Pancreas (tissue), 10 donors: ENCODE measurements at places on chromosomes 12 and 14. TPM values are rescaled to one million over a fixed set of nuclear protein-coding genes. Genes with fewer than 3 reads are reported as not detected.

GRCh38 chr12:15697201-15697600 is 92.0 kb downstream of the EPS8 start:
- DNase-seq = no peak

DNA sequence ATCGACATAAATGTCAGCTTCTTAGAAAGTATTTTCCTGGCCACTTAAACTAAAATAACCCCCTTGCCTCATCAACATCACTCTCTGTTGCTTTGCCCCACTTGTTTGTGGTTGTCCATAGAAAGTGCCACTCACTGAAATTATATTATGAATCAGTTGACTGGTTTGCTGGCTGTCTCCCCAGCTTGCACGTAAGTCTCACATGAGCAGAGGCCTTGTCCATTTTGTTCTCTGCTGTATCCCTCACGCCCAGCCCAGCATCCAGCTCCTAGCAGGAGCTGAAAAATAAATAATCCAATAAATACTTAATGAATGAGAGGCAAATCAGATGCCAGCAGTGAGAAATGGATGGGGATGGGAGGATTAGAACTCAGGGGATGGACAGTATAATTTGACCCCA is 159.3 kb downstream of the KSR2 start:
- no peak for DNase-seq

Gene DLK1
- 65.5 TPM for total RNA-seq

GRCh38 chr12:88529531-88530488 is 50.5 kb downstream of the KITLG start:
- DNase-seq = no peak

Gene CLEC1B
- not detected for total RNA-seq

Gene ACOT4
- 1.1 TPM for total RNA-seq

Gene KLHDC1
- total RNA-seq = 2.6 TPM

DNA sequence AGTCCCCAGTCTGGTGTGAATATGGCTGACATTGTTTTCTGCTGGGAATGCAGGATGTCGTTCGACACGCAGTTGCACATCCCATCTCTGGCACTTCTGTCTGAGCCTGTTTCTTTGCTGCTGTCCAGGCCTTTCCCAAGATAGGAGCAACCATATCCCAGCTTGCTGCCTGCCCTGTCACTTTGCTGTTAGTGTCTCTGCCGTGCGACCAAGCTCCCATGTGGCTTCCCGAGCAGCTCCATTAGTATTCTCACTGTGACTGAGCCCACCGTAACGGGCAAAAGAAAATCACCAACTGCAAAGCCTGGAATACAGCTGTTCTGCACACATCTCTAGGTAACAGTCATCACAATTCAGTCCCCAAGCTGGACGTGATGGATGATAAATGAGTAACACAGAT is 66.0 kb upstream of the CPSF6 start:
- no peak for DNase-seq

DNA sequence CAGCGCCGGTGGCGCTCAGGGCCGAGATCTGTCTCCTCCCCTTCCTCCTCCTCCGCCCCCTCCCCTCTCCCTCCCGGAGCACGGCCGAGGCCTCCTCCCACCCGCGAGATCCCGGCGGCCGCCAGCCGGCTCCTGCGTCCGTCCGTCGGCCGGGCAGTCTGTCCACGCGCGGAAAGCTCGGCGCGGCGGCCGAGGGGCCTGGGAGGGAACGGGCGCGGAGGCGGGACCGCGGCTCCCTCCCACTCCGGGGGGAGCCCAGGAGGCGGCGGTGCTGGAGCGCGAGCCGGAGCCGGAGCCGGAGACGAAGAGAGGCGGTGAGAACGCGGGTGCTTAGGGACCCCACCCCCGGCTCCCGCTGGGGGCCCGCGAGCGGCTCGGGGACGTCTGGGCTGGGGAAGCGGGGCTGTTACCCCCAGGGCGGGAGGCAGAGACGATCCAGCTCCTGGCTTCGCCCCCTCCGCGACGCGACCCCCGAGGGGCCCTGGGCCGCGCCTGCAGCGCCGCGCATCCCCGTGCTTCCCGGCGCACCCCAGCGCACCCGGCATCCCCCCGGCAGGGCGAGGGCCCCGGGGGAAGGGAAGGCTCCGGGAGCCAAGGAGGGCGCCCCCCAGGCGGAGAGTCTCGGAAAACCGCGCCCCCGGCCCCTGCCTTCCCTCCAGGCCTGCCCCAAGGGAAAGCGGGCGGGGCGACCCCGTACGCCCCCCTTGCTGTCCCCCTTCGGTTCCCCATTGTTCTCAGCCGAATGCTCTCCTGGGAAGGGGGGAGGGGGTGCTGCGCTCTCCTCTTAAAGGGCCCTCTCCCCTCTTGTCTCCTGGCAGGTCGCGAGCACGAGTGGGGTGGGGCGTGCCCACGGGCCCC is at the start of gene DTX1:
Gene DTX1, plus strand, starts transcription at position 100 of the 858 bp plus-strand sequence. CDS start 1,463 bp downstream, outside the sequence.
- DNase-seq = peak; percentile 38

GRCh38 chr12:62372825-62373224 is 93.8 kb upstream of the MON2 start:
- no peak for DNase-seq

Gene RNF31
- 44.2 TPM for total RNA-seq

- DNase-seq = no peak
Observed at GRCh38 chr14:104975481-104976197, 2.5 kb downstream of the AHNAK2 start.

DNA sequence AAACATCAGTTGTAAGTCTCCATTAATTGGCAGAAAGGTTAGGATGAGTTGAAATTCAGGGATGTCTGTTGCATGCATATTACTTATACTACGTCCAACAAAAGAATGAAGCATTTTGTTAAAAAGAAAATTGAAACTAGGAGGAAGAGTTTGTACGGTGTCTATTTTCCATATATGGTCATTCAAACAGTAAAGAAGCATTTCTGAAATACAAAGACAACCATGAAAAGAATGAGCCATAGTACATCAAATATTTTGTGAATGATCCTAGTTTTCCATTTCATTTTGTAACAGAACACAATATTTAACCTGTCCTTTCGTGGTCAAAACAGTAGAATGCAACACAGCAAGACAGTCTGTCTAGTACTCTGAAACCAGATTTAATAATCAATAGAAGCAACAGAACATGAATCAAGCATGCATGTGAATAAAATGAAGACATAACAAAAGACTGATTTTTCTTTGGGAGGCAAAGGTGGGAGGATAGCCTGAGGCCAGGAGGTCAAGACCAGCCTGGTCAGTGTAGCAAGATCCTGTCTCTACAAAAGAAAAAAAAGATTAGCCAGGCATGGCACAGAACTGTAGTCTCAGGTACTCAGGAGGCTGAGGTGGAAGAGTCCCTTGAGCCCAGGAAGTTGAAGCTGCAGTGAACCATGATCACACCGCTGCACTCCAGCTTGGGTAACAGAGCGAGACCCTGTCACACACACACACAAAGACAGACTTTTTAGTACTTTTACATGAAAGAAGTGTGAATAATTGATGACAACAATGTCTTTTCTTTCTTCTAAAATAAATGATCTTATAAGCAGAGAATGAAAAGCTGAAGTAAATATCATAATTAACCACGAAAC is 156.0 kb downstream of the LRIG3 start:
- DNase-seq = no peak

GRCh38 chr14:57254884-57255283 is 13.8 kb downstream of the EXOC5 start:
- no peak for DNase-seq

GRCh38 chr12:45634273-45634917 is 95.1 kb upstream of the ARID2 start:
- DNase-seq = no peak

DNA sequence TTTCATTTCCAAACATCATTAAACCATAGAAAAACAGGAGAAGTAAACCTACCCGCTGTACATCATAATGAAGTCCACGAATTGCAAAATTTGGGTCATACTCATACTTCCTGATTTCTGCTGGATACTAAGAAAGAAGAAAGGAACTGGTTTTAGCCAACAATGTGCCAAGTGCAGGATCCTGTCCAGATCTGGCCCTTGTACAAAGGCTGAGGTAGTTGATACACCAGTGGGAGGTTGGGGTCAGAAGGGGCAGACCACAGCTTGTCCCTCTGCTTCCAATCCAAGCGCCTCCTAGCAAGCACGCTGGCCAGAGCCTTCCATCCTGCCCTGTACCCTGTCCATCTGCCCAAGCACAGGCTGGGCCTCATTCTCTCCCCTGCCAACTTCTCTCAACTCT is 34.2 kb downstream of the NT5DC3 start:
- no peak for DNase-seq

- no peak for DNase-seq
Observed at GRCh38 chr14:61185534-61185933, 95.6 kb downstream of the TMEM30B start.

GRCh38 chr12:95085612-95086011 is 12.2 kb upstream of the NR2C1 start:
- DNase-seq = no peak

GRCh38 chr12:113463746-113464451 is 7.8 kb downstream of the LHX5 start:
- no peak for DNase-seq

GRCh38 chr12:47413806-47414205 is 292.0 kb downstream of the RPAP3 start:
- no peak for DNase-seq

GRCh38 chr14:21496453-21496852 is 14.7 kb downstream of the METTL3 start:
- DNase-seq = no peak

DNA sequence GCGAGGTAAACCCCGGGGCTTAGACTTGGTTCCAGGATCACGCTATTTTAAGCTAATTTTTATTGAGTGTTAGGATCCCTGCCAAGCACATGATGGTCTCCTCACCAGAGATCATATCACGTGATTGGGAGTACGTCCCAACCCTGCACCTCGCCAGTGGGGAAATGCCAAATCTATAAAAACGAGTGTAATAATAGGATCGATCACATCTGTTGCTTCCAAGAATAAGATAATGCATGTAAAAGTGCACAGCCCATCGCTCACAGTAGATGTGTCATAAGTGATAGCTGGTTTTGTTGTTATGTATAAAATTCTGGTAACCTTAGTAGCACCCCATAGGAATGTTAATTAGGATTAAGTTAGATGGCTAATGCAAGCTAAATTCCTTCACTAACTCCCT is 581.0 kb upstream of the TMEM132C start:
- DNase-seq = no peak

Gene MAP3K9
- total RNA-seq = 7.6 TPM

DNA sequence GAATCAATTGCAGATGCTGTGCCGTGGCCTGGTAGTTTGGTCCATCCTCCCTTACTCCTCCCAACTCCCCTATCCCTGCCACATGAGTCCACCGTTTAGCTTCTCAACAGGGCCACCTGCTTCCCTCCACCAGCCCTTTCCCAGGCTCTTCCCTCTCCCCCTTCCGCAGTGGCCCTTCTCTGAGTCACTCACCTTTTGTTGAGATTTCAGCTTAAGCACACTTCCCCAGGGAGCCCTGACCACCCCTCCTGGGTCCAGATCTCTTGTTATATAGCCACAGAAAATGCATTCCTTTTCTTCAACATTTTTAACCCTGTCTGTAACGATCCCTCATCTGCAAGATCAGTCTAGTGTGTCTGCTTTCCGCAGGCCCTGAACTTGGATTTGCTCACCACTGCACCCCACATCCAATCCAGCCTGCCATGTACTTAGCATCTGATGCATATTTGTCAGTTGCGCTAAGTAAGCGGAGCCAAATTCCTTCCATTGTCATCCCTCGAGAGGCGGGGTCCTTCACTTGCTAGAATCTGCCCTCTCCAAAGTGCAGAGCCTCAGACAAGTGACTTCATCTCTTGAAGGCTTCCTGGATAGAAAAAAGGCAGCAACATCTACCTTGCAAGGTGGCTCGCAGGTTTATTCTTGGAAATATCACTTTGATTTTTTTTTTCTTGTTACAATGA is 41.1 kb downstream of the TMEM63C start:
- no peak for DNase-seq

DNA sequence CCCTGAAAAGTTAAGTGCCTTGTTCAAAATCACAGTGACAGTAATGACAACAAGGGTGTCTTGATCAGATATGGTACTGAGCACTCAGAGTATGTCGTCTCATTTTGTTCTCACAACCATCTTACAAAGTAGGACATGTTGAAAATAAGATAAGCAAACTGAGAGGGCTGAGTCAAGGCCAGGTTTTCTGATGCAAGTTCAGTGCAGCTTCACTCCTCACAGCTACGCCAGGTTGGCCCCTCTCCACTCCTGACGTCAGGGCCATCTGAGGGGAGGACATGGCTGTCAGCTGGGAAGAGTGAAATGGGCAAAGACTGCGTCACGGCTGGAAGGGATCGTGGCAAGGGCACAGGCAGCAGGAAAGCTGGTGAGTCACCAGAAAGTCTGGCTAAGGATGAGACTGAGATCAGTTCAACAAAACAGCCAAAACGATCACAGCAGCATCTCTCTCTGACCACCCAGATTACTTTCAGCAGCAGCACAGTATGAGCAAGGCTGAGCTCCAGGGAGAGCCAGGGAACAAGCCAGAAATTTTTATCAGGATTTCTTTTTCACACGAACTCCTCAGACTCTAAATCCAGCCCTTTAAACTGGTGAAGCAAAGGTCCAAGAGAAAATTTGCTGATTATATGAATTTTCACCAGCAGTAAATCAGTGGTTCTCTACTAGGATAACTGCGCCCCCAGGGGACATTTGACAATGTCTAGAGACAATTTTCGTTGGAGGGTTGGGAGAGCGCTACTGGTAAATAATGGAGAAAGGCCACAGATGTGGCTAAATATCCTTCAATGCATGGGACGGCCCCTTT is 297.9 kb upstream of the AMIGO2 start:
- DNase-seq = peak; percentile 43

GRCh38 chr12:49060237-49061156 is at the start of gene KMT2D:
KMT2D (minus strand) TSS chr12:49060794; CDS start chr12:49055324, 5,470 bp downstream.
- peak; percentile 82 for DNase-seq

Gene AKAP3
- total RNA-seq = 3.9 TPM

DNA sequence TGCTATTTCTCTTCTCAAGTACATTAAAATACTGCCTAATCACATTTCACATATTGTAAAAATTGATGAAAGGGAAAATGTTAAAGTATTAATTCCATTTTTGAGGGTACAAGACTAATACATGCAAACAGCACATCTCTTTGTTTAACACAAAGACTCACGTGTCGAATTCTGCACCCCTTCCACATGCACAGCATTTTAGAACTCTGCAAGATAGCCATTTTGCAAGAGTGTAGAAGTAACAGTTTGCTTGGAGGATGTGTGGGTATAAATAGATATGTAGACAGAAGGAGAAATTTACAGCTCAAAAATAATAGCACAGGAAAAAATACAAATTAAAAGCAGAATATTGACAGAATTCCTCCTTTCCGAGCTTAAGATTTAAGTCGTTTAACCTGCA is 2.5 kb downstream of the GRIN2B start:
- no peak for DNase-seq

Gene ENTPD5
- 7.4 TPM for total RNA-seq

Gene OAS3
- 8.8 TPM for total RNA-seq

Gene GALNT16
- 2.0 TPM for total RNA-seq

Gene TPI1
- total RNA-seq = 142 TPM

- no peak for DNase-seq
Observed at GRCh38 chr14:68148276-68148675, 328.7 kb downstream of the RAD51B start.

GRCh38 chr12:95244350-95244749 is 26.7 kb downstream of the VEZT start:
- DNase-seq = no peak

Gene CAPZA3
- not detected for total RNA-seq

Gene AVPR1A
- total RNA-seq = 0.46 TPM

- DNase-seq = no peak
Observed at GRCh38 chr12:43057566-43057965, 468.0 kb upstream of the PRICKLE1 start.
